Heart right ventricle (tissue), 16 donors: ENCODE measurements at places on chromosomes 12 and 14. TPM values are rescaled to one million over a fixed set of nuclear protein-coding genes. Genes with fewer than 3 reads are reported as not detected.

DNA sequence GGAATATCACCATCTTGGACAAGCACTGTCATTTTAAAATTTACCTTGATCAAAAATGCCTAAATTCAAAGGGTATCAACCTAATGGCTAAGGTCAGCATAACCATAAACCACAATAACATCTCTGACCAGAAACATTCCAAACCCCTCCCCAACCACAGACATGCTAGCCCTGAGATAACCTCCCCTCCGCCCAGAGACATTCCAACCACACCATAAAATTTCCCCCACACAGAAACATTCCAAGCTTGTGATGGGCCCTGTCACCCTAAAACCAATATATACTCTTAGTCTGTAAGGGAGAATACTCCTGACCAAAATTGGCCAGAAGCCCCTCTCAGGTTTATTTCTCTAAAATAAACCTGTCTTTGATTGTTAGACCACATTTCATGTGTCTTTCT lies 17.7 kb downstream of the EPYC start:
- DNase-seq = no peak

GRCh38 chr12:76457818-76458217 lies 101.8 kb downstream of the OSBPL8 start:
- DNase-seq = no peak

GRCh38 chr12:16385782-16386646 lies 38.6 kb downstream of the MGST1 start:
- DNase-seq = no peak

The TRHDE gene
- polyA plus RNA-seq = 0.10 TPM

DNA sequence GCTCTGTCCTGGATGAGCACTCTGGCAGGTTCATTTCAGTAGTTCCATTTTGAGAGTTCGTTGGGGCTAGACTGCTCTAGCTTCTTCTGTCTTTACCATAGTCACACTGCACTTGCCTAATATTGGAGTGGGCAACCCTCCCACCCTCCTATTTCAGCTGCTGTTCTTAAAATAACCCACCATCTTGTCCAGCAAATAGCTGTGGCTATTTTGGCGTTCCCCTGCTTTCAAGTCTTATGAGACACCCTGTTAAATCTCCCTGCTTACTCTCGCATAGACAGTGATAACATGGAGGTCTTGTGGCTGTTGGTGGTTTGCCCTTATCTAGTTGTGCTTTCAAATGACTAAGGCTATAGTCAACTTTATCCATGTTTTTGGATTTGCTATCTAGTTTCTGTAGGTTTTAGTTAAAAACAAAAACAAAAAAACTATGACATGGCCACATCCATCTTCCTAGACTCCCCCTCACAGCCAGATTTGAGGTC lies 65.5 kb downstream of the LRP6 start:
- peak; percentile 14 for DNase-seq

DNA sequence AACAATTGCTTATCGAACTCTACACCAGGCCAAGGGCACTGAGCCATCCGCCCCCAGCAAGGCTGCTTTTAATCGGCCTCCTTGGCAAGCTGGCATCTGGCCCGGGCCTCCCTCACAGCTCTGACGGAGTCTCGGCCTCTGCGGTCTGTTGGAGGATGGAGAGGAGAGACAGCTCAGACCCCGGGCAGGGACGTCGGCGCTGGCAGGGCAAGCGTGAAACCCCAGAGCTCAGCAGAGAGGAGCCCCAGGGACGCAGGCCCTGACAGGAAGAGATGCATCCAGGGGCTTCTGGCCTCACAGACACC lies 17.5 kb downstream of the CAMKK2 start:
- peak; percentile 63 for DNase-seq

DNA sequence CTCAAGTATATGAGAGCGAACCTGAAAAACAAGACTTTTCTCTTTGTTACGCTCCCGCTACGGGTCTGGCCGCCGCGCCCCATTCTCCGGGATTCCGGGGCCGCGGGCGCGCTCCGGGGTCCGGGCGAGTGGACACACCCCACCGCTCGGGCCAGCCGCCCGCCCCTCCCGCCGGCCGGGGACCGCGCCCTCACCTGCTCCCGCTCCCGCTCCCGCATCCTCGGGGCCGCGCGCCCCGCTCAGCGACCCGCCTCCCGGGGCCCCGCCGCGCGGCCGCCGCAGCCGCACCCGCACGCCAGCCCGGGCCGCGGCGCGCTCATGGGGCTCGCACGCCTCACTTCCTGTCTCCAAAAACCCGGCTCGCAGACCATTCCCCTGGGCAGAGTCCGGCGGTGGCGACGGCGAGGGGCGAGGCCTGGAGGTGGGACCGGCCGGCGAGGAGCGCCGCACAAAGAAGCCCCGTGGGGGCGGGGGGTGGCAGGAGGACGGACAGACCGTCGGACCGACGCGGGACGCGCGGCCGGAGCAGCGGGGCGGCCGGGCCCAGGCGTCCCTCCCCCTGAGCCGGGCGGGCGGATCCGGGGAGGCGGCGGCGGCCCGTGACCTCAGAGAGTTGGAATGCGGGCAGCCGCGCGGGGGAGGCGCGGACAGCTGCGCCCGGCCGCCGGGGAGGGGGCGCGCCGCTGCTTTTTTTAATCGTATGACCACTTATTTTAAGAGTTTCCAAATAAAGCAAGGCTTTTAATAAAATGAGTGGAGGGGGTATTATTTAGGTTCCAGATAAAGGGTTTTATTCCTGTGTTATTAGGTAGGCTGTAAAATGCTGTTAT lies at the start of gene PTPN21:
Gene PTPN21 (minus strand): TSS at position 551 of the 830 bp plus-strand sequence. CDS start 4,590 bp downstream, outside the sequence.
- peak; percentile 84 for DNase-seq

The METTL3 gene
- polyA plus RNA-seq = 46.7 TPM

- no peak for DNase-seq
These were observed 3.8 kb downstream of the GXYLT1 start for GRCh38 chr12:42140901-42141300.

DNA sequence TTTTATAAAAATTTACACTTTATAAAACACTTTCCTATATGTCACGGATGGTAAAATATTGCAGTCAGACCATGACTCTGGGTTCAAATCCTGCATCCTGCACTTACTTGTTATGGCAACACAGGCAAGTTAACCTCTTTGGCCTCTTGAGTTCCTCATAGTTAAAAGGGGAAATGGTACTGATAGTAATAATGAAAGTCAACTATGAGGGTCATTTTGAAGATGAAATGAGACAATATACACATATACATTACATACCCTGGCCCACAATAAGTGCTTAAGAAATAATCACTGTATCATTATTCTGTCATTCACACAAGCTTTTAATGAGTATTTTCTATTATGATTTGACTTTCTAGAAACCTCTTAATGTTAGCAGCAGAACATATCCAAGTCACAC lies 64.4 kb downstream of the C12orf42 start:
- DNase-seq = no peak

GRCh38 chr14:59310633-59311032 lies 122.2 kb downstream of the DAAM1 start:
- DNase-seq = no peak

The WNT5B gene
- 2.4 TPM for polyA plus RNA-seq

The CCDC38 gene
- 0.01 TPM for polyA plus RNA-seq

The REP15 gene
- 6.7 TPM for polyA plus RNA-seq

The RNFT2 gene
- 2.0 TPM for polyA plus RNA-seq

GRCh38 chr12:117130801-117131200 lies 31.6 kb upstream of the TESC start:
- DNase-seq = no peak

The USP30 gene
- 10.5 TPM for polyA plus RNA-seq

GRCh38 chr12:94516985-94517384 lies 57.3 kb upstream of the CEP83 start:
- DNase-seq = no peak

GRCh38 chr14:68691792-68692118 lies 101.1 kb downstream of the ZFP36L1 start:
- no peak for DNase-seq

DNA sequence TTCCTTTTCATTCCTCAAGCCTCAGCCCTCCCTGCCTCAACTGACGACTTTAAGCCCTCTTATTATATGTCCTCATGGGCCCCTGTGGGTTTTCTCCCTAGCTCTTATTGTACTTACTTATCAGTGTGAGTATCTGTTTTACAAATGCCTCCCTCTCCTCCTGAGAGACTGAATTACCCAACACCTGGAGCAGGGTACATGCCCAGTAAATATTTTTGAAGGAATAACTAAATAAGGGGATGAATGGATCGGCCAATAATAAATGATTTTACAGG lies 95.8 kb upstream of the SLC35F4 start:
- no peak for DNase-seq

The DPPA3 gene
- polyA plus RNA-seq = not detected

The EIF2S3B gene
- 0.16 TPM for polyA plus RNA-seq

The PLEKHD1 gene
- polyA plus RNA-seq = 0.15 TPM

The MYF5 gene
- polyA plus RNA-seq = not detected

The CD163 gene
- 36.7 TPM for polyA plus RNA-seq

GRCh38 chr14:85607651-85608081 lies 77.7 kb downstream of the FLRT2 start:
- no peak for DNase-seq

The FOXM1 gene
- 0.14 TPM for polyA plus RNA-seq

DNA sequence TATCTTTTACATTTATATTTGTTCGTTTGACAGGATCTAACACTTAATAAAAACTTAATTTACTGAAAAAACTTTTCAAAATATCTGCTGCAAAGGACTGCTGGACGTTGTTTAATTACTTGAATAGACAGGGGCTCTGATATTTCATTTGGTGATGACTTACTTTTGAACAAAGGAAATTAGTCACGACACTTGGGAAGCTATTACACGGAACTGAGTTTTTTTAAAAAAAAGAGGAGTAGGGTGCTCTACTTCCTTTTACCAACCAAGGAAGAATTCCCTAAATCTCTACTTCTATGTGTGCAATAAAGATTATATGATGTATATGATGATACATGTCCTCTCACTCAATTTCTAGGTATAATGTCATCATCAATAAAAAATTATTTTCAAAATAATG lies 4.7 kb downstream of the FGD6 start:
- DNase-seq = no peak

GRCh38 chr12:127620735-127621355 lies 646.1 kb upstream of the TMEM132C start:
- DNase-seq = no peak

DNA sequence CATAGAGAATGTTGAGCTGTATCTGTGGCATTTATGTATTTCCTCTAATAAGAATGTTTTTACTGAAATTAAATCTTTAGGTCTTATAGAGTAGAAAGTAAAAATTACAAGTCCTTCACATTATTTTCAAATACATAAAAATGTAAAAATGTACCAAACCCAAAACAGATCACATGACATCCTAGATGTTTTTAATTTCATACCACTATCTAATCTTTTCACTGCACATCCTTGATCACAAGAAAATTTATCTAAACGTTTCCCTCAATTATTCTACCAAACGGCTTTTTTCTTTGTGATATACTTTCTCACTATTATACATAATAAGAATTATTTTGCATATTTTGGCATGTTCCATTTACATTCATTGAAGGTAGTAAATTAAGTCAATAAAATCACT lies 18.3 kb downstream of the SGPP1 start:
- no peak for DNase-seq

GRCh38 chr12:32178341-32179010 lies 71.8 kb downstream of the BICD1 start:
- no peak for DNase-seq

The APOLD1 gene
- 19.8 TPM for polyA plus RNA-seq

- DNase-seq = no peak
These were observed 212.8 kb downstream of the CACNA1C start for GRCh38 chr12:2265461-2266167.

The RDH5 gene
- polyA plus RNA-seq = 40.1 TPM

GRCh38 chr12:132466241-132467201 lies 23.4 kb upstream of the FBRSL1 start:
- DNase-seq = no peak

DNA sequence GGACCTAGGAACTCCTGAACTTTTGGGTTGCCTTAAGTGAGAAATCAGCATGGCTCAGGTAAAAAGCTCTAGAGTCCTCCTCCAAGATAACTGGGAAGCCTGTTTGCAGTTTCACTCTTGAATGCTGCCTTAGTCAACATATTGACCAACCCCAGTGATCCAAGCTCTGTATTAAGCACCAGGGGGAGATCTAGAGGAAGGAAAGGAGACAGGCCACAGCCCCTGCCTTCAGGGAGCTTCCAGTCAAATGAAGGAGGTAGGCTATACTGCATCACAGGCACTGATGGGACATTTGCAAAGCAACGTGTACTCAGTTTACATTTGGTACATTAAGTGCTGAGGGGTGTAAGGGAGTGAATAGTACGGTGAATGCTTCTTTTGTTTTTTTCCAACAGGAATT lies 1.2 kb upstream of the CSAD start:
- no peak for DNase-seq

DNA sequence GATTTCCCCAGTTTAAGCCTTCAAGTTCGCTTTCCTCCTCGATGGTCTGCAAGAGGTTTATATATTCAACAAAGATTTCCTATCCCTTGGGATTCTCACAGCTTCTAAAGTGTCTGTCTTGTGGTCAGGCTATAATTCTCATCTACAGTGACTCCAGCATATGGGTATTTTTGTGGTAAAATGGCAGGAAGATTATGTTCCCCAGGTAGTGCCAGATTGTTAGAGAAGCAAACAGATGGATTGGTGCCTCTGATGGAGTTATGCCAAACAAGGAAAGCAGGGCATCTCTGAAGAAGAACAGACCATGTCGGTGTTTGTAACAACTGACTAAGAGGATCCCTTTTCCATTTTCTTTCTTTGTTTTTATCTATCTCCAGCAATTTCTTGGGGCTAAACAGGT lies 5.5 kb upstream of the CCDC175 start:
- DNase-seq = no peak

The KERA gene
- polyA plus RNA-seq = not detected

DNA sequence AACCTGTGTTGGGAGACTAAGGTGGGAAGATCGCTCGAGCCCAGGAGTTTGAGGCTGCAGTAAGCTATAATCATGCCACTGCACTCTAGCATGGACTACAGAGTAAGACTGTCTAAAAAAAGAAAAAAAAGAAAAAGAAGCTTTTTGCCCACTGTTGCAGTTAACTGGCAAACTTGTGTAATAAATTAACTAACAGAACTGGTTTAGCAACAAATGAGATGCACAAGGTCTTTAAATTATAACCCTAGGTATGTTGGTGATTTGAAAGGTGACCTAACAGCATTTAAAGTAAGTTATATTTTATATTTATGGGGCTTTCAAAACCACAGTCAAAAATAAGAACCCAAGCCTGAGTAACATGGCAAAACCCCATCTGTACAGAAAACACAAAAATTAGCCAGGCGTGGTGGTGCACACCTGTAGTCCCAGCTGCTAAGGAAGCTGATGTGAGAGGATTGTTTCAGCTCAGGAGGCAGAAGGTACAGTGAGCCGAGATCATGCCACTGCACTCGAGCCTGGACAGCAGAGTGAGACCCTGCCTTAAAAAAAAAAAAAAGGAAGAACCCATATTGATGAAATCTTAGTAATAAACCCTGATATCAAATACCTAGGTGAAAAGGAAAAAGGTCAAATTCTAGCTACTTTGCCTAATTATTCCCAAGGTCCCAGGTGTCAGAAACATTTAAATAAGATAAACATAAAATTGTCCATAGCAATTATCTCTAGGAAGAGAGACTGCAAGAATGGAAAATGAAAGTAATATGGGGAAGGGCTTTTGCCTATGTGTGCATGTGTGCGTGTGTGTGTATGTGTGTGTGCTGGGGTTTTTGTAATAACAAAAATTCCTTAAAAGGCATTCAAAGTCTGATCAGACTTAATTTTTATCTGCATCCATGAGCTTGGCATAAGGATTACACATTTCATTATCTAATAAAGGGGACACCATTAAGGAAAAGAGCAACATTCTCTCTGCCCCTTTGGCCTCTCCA lies 15.4 kb downstream of the SYNE2 start:
- DNase-seq = no peak
